Hair follicle dermal papilla cell (primary cell): ENCODE measurements at places on chromosomes 12 and 14. TPM values are rescaled to one million over a fixed set of nuclear protein-coding genes. Genes with fewer than 3 reads are reported as not detected.

The MFAP5 gene
- 200 and 206 TPM in 2 replicates for total RNA-seq

The TGM1 gene
- total RNA-seq, result 1.1 and 3.1 TPM in 2 replicates

The KLC1 gene
- 200 and 223 TPM in 2 replicates for total RNA-seq

The WNT1 gene
- not detected in 2 replicates for total RNA-seq

The GNG2 gene
- total RNA-seq, result 23.1 and 30.0 TPM in 2 replicates

The AQP2 gene
- total RNA-seq, result not detected in 2 replicates

The RASSF9 gene
- total RNA-seq, result 2.3 and 3.2 TPM in 2 replicates

The PIWIL1 gene
- not detected in 2 replicates for total RNA-seq

The TAS2R50 gene
- total RNA-seq, result 4.7 and 7.0 TPM in 2 replicates

The FLRT2 gene
- 62.5 and 89.0 TPM in 2 replicates for total RNA-seq

The P3H3 gene
- total RNA-seq, result 72.1 and 81.9 TPM in 2 replicates

The GCH1 gene
- total RNA-seq, result 2.4 and 7.1 TPM in 2 replicates

The DEPDC4 gene
- 0.49 TPM in 2 replicates for total RNA-seq

The CBLN3 gene
- total RNA-seq, result 0.97 and 4.4 TPM in 2 replicates

The KITLG gene
- 105 and 131 TPM in 2 replicates for total RNA-seq

The PLEKHA5 gene
- total RNA-seq, result 39.7 and 49.0 TPM in 2 replicates

The SLC17A8 gene
- not detected in 2 replicates for total RNA-seq

The TMTC3 gene
- total RNA-seq, result 66.3 and 68.2 TPM in 2 replicates

The CEBPE gene
- not detected in 2 replicates for total RNA-seq
